ENCODE measurements at places on chromosomes 5 and 9. TPM values are rescaled to one million over a fixed set of nuclear protein-coding genes. Genes with fewer than 3 reads are reported as not detected.
A peak's percentile ranks its signal among the peaks of the same experiment; 100 is the strongest.

- no peaks in the 10 kb centered on the region for H3K36me3 ChIP-seq
- H3K4me3 ChIP-seq = no peak overlapping the region
- H3K27ac ChIP-seq = no peak overlapping the region
- H3K27me3 ChIP-seq = peaks cover 1% of the 10 kb centered on the region
These were observed 12.7 kb upstream of the SLC25A48 start for GRCh38 chr5:135821802-135822201.

GRCh38 chr5:3595006-3595961 lies at the start of gene IRX1:
TSS of gene IRX1 (plus strand) at chr5:3595832. CDS start at chr5:3596106, 274 bp downstream.
- no peak within 1 kb of the TSS for H3K4me3 ChIP-seq
- no peak within 1 kb of the TSS for H3K27ac ChIP-seq
- no peak for DNase-seq
- H3K4me1 ChIP-seq = no peaks in the 10 kb centered on the region
- no peaks in the 10 kb centered on the region for H3K27me3 ChIP-seq

The FGF10 gene
- not detected for total RNA-seq

- H3K27me3 ChIP-seq = no peaks in the 10 kb centered on the region
- no peak overlapping the region for H3K4me3 ChIP-seq
- no peaks in the 10 kb centered on the region for H3K36me3 ChIP-seq
- H3K4me1 ChIP-seq = peaks cover 12% of the 10 kb centered on the region
- no peak overlapping the region for H3K27ac ChIP-seq
- no peak for DNase-seq
These were observed 140.3 kb upstream of the IER5L start for GRCh38 chr9:129318121-129319075.

- H3K27ac ChIP-seq = no peak overlapping the region
- H3K27me3 ChIP-seq = no peaks in the 10 kb centered on the region
- DNase-seq = no peak
- H3K36me3 ChIP-seq = no peaks in the 10 kb centered on the region
- H3K4me3 ChIP-seq = no peak overlapping the region
These were observed 510.9 kb downstream of the ZNF608 start for GRCh38 chr5:124235576-124235975.

The CD72 gene
- 9.0 TPM for total RNA-seq

GRCh38 chr9:109945573-109945972 lies 165.6 kb downstream of the PALM2AKAP2 start:
- no peak for DNase-seq
- no peak overlapping the region for H3K4me3 ChIP-seq
- H3K36me3 ChIP-seq = no peaks in the 10 kb centered on the region
- H3K4me1 ChIP-seq = peaks cover 7% of the 10 kb centered on the region
- no peaks in the 10 kb centered on the region for H3K27me3 ChIP-seq
- no peak overlapping the region for H3K27ac ChIP-seq

DNA sequence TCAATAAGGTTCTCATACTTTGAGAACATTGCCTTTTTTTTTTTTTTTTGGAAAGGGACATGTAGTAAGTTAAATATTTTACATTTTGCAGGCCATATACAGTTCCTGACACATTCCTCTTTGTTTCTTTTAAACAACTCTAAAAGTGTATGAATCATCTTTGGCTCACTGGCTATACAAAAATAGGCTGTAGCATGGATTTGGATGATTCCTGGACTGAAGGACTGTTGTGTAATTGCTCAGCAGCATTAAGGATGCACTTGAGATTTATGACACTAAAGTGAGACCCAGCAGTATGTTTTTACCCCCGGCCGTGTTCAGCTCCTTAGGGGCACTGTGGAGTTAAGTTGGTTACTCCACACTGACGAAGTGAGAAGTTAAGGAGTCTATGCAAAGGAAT lies 41.3 kb downstream of the VPS13A start:
- no peaks in the 10 kb centered on the region for H3K4me1 ChIP-seq
- H3K4me3 ChIP-seq = no peak overlapping the region
- no peaks in the 10 kb centered on the region for H3K27me3 ChIP-seq
- H3K36me3 ChIP-seq = peaks cover 4% of the 10 kb centered on the region

The C1QTNF2 gene
- not detected for total RNA-seq

The ZBTB5 gene
- total RNA-seq = 13.3 TPM

- H3K27me3 ChIP-seq = no peaks in the 10 kb centered on the region
- H3K36me3 ChIP-seq = no peaks in the 10 kb centered on the region
- no peaks in the 10 kb centered on the region for H3K4me1 ChIP-seq
- no peak for DNase-seq
- H3K27ac ChIP-seq = no peak overlapping the region
These were observed 14.6 kb downstream of the ADAMTS16 start for GRCh38 chr5:5154733-5155132.

- no peaks in the 10 kb centered on the region for H3K27me3 ChIP-seq
- peak overlapping the region; percentile 57 for H3K4me3 ChIP-seq
- no peak for DNase-seq
- H3K36me3 ChIP-seq = no peaks in the 10 kb centered on the region
These were observed 28.7 kb downstream of the CDKN2A start for GRCh38 chr9:21965401-21965951.

The ENTR1 gene
- 75.4 TPM for total RNA-seq

The HTR4 gene
- not detected for total RNA-seq

The GFM2 gene
- 22.1 TPM for total RNA-seq

The ANKRD31 gene
- not detected for total RNA-seq

DNA sequence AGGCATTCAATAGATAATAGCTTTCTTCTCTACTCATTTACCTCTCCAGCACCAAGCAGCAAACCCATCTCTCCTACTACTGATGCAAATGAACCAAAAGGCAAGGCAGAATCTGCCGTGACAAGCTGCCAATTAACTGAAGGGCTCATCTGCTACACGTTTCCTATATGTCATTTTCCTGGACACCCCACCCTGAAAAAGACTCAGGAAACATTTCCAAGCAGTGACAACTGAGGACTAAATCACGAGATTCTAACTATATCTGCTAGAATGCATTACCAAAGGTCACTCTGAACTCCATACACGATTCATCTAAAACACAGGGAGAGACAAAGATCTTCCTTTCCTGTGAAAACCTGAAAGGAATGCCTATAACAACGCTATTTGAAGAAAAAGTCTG lies 12.9 kb downstream of the PLPP1 start:
- no peaks in the 10 kb centered on the region for H3K36me3 ChIP-seq
- H3K27ac ChIP-seq = no peak overlapping the region
- H3K4me1 ChIP-seq = no peaks in the 10 kb centered on the region
- no peaks in the 10 kb centered on the region for H3K27me3 ChIP-seq

DNA sequence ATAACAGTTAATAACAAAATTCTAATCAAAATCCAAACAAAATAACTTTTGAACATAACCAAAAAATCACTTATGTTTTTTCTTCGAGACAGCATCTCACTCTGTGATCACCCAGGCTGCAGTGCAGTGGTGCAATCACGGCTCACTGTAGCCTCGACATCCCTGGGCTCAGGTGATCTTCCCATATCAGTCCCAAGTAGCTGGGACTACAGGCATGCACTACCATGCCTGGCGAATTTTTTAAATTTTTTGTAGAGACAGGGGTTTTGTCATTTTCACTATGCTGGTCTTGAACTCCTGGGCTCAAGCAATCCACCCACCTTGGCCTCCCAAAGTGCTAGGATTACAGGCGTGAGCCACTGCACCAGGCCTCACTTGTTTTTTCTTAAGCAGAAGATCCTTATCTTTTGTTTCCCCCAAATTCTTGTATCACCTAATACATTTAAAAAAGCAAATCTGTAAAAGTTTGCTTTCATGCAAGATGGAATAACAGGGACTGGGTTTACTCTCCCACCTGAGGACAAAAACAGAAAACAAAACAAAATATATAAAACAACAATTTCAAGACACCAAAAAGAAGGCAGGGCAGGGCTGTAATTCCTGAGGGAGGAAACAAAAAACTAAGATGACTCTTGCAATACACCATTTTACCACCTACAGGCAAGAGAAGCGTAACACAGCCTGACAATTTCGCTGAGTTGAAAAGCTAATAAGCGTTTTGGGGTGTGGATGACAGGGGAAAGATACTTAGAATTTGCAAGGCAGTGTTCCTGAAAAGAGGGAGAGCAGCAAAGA lies 71.4 kb downstream of the RAPGEF6 start:
- 0 out of 2 replicates have a peak, but pooled peaks cover 2% of the 10 kb centered on the region for H3K36me3 ChIP-seq
- no peak for DNase-seq
- H3K4me3 ChIP-seq = no peak overlapping the region

The NCS1 gene
- 0.05 TPM for total RNA-seq

DNA sequence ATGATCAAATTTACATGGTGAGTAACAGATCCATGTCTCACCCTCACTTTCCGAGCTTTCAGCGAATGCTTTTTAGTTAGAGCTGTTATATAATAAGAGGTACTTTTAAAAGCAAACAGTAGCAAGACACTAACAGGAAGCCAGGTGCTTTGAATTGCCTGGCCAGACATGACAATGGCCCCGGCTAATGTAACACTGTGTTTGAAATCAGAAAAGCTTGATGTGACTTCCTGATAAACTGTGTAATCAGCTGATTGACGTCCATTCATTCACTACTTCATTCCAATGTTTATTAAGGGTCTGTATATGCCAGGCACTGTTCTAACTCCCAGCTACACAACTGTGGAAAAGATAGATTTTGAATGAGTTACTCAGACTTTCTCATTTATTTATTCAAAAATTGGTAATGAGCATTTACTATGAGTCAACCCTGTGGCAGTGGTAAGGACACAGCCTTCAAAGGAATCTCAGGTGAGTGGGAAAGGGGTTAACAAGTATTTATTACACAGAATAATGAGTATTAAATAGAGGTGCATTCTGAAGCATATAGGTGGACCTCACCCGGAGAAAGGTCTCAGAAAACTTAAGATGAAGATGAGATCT lies 26.6 kb downstream of the DPYSL3 start:
- no peak overlapping the region for H3K27ac ChIP-seq
- no peak overlapping the region for H3K4me3 ChIP-seq
- H3K27me3 ChIP-seq = no peaks in the 10 kb centered on the region
- peaks cover 4% of the 10 kb centered on the region for H3K4me1 ChIP-seq
- no peak for DNase-seq

The C5orf15 gene
- total RNA-seq = 24.1 TPM

The NME5 gene
- not detected for total RNA-seq

Measured in GM12878 (cell line).